SK-N-SH (cell line): ENCODE measurements at places on chromosomes 1 and 21.

DNA sequence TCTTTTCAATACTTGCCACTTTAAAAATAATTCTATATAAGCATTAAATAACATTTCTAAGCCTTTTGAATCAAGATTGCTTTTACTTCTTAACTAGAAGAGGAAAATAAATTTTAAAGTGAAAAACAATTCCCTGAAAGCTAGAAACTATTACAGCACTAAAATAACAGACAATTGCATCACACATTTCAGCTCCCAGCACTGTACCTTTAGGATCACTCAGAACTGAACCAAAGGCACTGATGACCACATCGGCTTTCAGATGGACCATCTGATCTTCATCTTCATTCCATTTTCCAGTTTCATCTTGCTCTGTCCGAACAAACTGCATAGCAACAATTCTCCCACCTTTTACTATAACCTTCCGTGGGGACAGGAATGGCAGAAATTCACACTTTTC is 347.3 kb downstream of the DPYD start:
- DNase-seq = no peak

GRCh38 chr1:116711263-116711840 is 42.9 kb upstream of the CD2 start:
- peak; percentile 48 for DNase-seq

- no peak for DNase-seq
These were observed 10.5 kb downstream of the C1orf115 start for GRCh38 chr1:220700556-220701179.

- peak; percentile 84 for DNase-seq
These were observed 775 bp upstream of the TMEM63A start for GRCh38 chr1:225882694-225883615.

GRCh38 chr1:214361636-214362035 is 80.7 kb downstream of the SMYD2 start:
- DNase-seq = no peak

DNA sequence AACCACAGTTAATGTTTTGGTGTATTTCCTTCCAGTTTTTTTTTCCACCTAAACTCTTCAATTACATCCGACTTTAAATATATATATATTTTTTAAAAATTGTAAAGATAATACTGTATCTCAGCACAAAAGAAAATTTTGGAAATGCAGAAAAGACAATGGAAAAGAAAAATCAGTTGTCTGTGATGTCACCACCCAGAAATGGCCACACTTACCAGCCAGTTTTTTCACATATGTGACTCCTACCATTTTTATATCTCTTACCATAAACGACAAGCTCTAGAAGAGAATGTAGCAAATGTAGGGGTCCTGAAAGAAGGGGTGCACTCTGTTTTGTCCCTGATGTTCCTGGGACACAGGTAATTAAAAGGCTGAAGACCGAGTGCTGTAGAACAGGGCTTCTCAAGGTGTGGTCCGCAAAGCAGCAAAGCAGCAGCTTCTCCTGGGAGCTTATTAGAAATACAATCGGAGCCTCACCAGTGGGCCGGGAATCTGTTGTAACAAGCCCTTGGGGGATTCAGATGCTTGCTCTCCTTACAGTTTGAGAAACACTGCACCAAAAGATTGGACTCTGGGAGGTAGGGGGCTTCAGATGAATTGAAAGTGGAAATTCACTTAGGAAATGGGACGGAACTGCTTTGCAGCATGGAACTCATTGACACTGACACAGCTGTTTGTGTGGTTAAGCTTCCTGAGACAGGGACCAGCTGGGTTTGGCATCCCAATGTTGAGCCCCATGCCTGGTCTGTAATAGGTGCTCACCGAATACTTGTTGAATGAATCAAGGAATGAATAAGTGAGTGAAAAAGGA is 44.1 kb downstream of the ALPL start:
- no peak for DNase-seq

GRCh38 chr1:205577874-205578658 is 53.7 kb downstream of the ELK4 start:
- peak; percentile 66 for DNase-seq

DNA sequence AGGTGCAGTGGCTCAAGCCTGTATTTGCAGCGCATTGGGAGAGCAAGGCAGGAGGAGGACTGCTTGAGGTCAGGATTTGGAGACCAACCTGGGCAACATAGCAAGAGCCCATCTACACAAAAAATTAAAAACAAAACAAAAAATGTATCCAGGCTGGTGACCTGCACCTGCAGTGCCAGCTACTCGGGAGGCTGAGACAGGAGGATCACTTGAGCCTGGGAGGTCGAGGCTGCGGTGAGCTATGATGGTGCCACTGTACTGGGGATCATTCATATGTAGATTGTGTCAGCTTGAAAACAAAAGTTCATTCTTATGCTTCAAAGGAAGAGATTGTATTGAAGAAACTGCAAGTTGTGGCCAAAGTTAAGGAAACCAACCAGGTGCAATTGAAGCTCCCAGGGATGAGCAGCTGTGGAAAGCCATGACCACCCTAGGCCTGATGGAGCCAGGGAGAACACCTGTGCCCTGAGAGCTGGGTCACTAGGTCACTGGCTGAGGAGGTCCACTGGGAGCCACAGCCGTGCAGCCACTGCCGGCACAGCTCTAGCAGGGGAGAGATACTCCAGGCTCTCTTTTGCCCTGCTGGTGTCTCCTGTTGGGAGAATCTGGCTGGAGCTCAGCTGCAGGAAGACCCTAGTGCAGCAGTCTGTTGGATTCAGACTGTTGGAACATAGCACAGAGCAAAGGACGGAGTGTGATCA is 13.3 kb upstream of the BRWD1 start:
- DNase-seq = no peak

DNA sequence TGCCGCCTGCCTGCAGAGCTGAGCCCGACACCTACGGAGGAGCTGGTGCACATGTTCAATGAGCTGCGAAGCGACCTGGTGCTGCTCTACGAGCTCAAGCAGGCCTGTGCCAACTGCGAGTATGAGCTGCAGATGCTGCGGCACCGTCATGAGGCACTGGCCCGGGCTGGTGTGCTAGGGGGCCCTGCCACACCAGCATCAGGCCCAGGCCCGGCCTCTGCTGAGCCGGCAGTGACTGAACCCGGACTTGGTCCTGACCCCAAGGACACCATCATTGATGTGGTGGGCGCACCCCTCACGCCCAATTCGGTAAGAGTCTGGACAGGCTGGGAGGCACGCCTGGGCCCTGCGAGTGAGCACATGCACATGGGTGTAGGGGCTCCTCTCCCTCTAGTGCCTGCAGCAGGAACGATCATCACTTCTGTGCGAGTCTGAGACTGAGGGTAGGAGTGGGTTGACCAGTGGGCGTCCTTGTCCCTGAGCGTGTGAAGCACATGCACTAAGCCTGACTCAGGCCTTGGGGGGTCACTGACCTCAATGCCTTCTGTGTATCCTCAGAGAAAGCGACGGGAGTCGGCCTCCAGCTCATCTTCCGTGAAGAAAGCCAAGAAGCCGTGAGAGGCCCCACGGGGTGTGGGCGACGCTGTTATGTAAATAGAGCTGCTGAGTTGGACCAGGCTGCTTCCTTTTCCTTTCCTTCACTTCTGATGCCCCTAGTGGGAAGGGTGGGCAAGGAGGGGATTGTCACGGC is 6.9 kb downstream of the DMAP1 start:
- DNase-seq = peak; percentile 9

DNA sequence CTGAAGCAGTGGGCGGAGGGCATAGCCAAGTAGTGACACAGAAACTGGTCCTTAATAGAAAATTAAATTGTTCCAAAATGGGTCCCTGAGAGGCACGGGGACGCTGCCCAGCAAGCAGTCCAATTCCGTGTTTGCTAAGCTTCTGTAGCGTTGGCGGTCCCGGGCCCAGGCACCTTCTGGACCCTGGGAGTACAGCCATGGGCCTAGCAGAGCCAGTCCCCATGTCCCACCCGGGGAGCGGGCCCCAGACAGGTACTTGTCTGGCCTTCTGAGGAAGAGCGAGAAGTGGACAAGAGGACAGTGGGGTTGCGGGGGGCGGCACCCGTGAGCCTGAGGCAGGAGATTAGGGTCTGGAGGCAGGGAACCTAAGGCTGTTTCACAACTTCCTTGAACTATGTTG is 11.5 kb upstream of the CCDC27 start:
- no peak for DNase-seq

DNA sequence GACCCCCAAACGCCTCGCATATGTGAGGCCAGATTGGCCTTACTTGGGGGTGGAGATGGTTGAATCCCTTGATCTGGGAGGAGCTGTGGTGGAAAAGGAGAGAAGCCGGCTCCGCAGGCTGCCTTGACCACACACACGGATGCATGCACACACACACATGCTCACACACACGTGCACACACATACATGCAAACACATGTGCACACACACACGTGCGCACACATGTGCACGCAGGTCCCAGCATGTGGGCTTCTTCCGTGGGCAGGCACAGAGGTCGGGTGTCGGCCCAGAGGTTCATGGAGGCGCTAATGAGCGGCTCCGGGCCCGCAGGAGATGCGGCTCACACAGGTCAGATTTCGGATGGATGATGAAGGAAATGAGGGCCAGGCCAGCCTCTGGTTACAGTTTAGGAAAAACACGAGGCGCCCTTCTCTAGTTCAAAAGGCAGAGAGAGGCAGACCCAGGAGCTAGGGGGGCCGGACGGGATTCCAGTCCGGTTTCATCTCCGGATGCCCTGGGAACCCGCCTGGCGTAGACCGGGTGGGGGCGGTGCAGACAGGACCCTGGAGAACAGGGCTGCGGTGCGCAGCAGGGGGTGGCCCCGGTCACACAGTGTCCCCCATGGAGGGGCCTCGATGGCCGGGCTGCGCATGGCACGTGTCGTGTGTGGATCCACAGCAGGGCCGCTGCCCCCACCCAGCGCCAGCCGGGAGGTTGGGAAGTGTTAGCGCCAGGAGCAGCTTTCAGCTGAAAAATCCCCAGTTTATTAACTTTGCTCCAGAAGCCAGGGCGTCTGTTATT is 91.1 kb upstream of the ACTRT2 start:
- no peak for DNase-seq

DNA sequence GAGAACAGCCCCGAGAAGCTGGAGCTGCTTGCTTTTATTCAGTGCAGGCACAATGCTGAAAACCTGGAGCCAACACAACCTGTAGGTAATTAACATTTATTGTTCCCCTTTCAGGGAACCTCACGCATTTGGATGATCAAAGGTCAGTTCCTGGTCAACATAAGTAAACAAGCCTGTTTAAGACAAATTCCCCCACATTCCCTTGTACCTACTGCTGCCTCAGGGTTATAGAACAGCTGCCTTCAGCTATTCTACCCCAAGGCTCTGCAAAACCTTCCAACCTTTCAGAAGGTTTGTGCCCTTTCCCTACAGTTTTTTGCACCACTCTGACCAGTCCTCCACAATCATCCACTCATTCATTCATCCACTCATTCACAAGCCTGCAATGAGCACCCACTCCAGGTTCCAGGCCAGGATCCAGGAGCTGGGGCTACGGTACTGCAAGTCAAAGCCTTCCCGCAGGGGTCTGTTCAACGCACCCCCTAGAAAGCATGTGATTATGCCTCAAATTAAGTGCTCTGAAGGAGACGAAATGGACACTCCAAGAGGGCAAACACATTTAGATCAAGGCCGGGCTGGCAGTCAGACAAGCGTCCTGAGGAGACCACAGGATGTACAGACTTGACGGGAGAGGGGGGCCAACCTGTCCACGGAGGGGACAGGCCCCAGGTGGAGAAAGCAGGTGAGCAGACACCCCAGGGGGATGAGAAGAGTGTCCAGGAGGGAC is 683.9 kb downstream of the MATN1 start:
- DNase-seq = no peak

- no peak for DNase-seq
These were observed 13.4 kb upstream of the ALX3 start for GRCh38 chr1:110083866-110084226.

DNA sequence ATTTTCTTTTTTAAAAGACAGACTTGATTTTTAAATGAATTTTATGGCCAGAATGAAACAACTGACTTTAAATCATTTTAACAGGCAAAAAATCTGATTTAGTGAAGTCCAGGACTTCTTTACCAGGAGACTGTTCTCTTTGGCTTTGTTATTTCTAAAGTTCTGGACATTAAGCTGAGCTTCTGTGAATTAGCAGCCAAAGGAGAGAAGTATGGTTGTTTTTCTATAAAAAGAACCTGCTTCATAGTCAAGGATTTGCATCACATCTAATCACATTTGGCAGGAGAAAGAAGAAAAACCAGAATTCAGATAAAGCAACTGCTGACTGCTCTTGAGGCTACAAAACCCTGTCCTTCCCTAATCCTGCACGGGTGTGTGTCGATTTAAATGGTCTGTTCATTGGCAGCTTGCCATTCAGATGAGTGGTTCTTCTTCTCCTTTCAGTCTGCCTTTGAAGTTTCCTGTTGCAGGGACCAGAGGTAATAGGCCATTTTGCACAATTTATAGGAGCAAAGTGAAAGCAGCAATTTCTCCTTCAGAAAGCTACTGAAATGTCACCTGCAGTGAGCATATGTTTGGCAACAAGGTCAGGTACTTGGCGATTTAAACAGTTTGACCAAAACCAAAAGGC is 215.4 kb downstream of the OLFM3 start:
- DNase-seq = peak; percentile 3

DNA sequence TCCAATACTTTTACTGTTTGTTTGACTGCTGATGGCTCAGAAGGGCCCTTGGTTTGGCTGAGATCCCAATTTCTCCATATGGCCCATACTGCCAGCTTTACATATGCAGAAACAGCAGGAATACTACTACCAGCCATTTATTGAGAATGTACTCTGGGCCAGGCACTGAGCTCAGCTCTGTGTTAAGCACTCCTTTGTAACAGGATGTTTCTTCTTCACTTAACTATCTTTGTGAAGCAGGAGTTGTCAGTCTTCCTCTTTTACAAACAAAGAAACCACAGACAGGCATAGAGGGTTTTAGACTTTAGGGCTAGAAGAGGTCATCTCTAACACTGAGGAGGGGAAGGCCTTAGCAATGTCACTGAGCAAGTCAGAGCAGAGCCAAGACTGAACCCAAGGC is 8.3 kb downstream of the HMGCL start:
- no peak for DNase-seq

DNA sequence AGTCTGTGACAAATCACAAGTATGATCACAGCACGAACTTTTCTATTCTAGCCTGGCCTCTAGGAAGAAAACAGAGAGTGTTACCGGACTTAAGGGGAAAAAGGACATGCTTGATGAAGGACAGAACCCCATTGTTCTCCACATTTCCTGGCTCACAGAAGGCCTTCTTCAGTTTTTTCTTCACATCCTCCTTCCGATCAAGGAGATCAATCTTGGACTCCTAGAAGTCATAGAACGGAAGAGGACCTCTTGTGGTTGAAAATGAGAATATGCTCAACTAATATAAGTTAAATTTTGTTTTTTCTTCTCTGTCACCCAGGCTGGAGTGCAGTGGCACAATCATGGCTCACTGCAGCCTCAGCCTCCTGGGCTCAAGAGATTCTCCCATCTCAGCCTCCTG is 30.3 kb downstream of the YARS1 start:
- DNase-seq = no peak
